ENCODE measurements at places on chromosomes 12 and 14.

GRCh38 chr12:77510985-77511384 is 319.7 kb upstream of the NAV3 start:
- DNase-seq: no peak

DNA sequence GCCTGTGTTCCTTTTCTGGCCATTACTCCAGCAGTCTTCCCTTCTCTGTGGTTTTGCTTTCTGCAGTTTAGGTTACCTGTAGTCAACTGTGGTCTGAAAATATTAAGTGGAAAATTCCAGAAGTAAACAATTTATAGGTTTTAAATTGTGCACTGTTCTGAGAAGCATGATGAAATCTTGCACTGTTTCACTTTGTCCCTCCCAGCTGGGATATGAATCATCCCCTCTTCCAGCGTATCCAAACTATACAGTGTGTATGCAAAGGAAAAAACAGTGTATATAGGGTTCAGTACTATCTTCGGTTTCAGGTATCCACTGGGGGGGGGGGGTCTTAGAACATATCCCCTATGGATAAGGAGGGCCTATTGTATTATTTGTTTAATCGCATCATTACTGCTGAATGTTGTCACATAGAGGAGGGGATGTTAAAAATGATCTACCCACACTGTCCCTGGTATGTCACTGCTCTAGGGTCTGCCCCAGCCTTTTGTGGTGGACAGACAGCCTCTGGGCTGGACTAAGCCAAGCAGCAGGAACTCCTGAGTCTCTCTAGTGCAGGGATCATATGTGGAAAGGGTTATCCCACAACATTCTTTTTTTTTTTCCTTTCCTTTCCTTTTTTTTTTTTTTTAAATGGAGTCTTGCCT is 109.1 kb upstream of the MAX start:
- no peak for DNase-seq

DNA sequence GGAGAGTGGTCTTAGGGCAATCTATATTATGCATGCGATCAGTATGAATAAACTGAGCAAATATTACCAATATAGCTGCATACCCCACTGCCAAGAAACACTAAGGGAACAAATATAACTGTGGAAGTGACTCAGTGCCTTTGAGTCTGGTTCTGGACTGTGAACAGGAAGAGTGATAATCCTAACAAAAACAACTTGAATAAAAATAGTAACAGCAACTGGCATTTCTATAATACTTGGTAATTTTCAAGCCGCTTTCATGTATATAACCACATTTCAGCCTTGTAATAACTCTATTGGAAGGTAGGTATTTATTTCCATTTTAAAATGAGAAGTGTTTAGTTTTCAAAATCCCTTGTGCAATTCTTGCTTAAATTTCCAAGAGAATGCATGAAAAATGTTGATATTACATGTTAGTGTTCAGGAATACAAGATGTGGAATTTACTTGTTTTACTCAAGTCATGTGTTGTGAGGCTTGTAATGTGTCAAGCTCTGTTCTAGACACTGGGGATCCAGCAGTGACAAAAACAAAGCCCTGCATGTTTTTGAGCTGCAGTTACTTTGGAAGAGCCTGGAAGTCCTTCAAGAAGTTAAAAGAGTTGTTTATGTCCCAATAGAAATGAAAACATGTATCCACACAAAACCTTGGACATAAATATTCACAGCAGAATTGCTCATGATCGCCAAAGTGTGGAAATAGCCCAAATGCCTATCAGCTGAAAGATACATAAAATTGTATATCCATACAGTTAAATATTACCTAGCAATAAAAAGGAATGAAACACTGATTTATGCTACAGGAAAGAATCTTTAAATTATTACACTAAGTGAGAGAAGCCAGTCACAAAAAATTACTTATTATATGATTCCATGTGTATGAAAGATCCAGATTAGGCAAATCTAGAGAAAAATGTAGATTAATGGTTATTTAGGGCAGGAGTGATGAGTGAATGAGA is 338.1 kb upstream of the TMEM132C start:
- no peak for DNase-seq

- DNase-seq: no peak
Measured at GRCh38 chr12:90809940-90810339, 145.0 kb downstream of the CCER1 start.

GRCh38 chr12:61854902-61855301 is 405.3 kb upstream of the USP15 start:
- no peak for DNase-seq

DNA sequence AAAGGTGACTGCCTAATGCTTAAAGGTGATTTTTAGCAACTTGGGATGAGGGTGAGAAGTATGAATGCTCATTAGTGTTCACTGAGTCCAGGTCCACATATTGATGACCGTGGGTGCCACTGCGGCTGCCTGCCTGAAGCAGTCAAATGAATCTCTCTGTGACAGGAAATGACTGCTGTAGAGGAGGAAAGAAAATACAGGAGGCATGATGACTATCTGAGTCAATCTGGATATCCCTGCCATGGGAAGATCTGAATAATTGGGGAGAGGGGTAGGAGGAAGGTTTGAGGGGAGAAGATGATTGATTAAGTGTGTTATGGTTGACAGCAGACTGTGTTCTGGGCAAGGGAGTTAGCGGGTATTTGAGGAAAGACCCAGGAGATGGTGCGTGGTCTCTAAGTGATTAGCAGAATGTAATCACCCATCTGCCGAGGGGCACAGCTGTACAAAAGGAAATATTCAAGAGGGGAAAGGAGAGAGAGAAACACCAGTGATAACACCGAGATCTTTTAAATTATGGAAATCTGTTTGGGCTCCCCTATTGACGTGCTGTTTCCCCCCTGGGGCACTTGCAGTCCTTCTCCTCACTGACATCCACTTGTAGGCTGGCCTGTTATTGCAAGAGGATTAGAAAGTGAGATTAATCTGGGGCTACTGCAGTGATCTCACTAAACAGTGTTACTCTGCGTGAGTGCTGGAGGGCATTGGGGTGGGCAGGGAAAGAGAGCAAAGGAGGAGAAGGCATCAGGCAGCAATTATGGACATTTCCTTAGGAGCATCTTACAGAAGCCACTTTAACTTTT is 97.7 kb downstream of the AKAP6 start:
- DNase-seq: no peak

GRCh38 chr12:64103825-64104740 is 118.0 kb downstream of the KICS2 start:
- no peak for DNase-seq

All from glutamatergic neuron (in vitro differentiated cells).